ENCODE measurements at places on chromosomes 7 and 10. TPM values are rescaled to one million over a fixed set of nuclear protein-coding genes. Genes with fewer than 3 reads are reported as not detected.
A peak's percentile ranks its signal among the peaks of the same experiment; 100 is the strongest.

The TMEM213 gene
- 0.31 TPM for total RNA-seq

- no peak for DNase-seq
Observed at GRCh38 chr7:35707422-35707821, 12.5 kb upstream of the HERPUD2 start.

DNA sequence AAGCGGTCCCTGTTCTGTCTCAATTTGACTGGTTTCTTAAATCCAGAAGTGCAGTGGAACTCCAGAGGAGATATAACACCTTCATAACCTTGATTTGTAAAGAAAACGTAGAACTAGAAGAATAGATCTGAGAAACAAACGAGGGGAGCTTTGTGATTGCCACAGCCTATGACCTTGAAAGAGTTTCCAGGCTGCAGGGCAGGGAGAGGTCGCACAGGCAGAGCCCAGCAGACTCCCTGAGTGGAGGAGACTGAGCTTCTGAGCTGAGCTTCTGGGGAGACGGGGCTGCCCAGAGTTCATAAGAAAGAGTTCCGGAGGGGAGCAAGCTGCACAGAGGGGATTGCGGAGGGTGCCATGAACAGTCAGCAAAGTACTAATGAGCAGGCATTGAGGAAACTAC lies 57.8 kb downstream of the FAM185A start:
- DNase-seq, result peak; percentile 25

The GBX1 gene
- total RNA-seq, result 2.9 TPM

- DNase-seq, result no peak
Observed at GRCh38 chr10:98567391-98568133, 120.8 kb upstream of the HPS1 start.

- no peak for DNase-seq
Observed at GRCh38 chr7:159136442-159136841, 8.2 kb downstream of the VIPR2 start.

GRCh38 chr7:97770850-97771249 lies 39.0 kb downstream of the TAC1 start:
- DNase-seq, result no peak

DNA sequence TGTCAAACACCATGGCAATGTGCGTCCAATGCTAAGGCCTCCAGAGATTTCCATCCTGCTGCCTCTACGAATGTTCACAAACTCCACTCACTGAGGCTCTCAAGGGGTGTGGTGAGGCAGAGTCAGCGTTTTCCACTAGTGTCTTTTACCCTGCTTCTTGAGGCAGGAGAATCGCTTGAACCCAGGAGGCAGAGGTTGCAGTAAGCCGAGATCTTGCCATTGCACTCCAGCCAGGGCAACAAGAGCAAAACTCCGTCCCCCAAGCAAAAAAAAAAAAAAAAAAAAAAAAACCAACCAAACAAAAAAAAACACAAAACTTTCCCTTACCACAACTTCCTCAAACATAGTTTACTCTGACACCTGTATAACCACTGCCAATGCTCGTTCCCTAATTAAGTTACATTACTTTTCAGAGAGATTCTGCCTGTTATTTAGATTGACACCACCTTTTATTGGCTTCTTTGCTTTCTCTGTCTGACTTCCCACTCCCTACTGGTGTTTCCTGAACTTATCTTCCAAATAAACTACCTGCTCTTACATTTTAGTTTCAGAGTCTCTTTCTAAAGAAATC lies 102.1 kb upstream of the ZNF746 start:
- DNase-seq, result no peak
